ENCODE measurements at places on chromosomes 2 and 18. TPM values are rescaled to one million over a fixed set of nuclear protein-coding genes. Genes with fewer than 3 reads are reported as not detected.

Gene PRSS56
- total RNA-seq, result 0.11 TPM

Gene ZNF521
- not detected for total RNA-seq

Gene C2orf15
- total RNA-seq, result 0.64 TPM

Gene COL6A3
- total RNA-seq, result 0.14 TPM

Gene BMP10
- not detected for total RNA-seq

Gene SFXN5
- 13.1 TPM for total RNA-seq

Gene EPB41L3
- total RNA-seq, result 0.18 TPM

Gene CGREF1
- total RNA-seq, result 8.6 TPM

Gene PROM2
- 0.19 TPM for total RNA-seq
